ENCODE measurements at places on chromosomes 6 and 20. TPM values are rescaled to one million over a fixed set of nuclear protein-coding genes. Genes with fewer than 3 reads are reported as not detected.

GRCh38 chr6:19891451-19891850 is 54.3 kb downstream of the ID4 start:
- no peak for DNase-seq

DNA sequence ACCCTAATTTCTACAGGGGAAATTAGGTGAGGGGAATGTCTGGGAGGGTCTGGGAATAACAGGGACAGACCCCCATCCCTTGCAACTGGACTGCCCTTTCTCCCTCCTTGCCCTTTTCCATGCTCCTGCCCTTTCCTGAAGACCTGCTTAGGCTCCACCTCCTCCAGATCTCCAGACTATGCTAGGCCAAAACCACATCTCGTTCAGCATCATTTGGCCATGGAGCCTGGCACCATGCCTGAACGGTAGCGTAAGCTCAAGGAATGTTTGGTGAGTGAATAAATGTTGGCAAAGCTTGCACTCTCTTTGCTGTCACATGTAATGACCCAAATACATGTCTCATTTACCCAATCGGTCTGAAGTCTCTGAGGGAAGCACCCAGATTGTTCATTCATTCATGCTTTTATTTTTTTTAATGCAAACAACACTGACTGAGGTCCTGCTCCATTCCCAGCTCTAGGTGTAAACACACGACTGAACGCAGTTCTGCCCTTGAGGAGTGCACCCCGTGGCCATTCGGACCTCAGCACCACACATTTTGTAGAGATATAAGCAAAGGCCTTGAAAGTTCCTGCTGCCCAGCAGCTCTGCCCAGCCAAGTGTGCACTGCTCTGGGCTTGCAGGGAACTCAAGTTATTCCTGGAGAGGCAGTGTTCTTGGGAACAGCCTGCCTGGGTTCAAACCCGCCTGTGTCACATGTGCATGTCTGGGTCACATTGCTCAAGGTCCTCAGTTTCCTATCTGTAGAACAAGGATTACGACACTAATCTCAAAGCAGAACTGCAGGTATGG is 1.1 kb upstream of the GRM4 start:
- DNase-seq = no peak

DNA sequence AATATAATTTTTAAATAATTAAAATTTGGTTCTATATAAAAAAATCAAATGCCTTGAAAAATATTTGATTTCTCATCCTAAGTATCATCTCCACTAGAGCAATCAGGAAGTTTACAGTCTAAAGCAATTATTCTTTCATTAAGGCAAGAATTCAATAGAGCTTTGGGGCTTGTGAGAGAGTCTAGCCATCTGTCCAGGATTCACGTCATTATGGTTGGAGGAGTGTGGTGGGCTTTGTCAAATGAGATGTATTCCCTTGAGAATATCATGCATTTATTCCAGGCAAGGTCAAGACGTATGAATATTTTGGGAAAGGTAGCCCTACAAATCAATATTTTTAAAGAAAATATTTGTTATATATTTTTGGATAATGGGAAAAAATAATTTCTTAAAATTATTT is 132.4 kb downstream of the ELOVL4 start:
- no peak for DNase-seq

DNA sequence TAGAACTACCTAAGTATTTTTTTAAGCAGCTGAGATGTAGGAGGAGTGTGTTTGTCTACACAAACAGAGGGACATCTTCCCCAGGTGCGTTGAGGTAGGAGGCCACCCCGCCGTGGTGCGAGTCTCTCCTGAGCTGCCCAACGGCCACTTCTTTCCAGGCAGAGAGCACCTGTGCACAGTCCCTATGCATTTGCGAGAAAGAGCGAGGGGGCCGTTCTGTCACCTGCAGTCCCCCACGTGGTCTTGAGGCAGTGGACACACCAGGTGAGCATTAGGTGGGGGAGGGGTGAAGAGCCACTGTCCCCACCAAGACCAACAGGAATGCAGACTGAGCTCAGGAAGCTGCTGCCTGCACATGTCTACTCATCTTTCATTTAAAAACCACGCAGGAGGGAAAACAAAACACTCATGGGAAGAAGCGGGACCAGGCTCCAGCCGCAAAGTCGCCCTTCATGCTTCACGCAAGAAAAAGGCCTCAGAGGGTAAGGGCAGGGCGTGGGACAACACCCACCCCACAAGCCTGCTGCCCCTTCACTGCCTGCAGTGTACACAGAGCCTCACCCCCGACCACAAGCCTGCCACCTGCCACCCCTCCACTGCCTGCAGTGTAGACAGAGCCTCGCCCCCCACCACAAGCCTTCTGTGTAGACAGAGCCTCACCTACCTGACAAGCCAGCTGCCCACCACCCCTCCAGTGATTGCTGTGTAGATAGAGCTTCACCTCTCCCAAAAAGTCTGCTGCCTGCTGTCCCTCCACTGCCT is 142.0 kb downstream of the DLL1 start:
- DNase-seq = no peak

DNA sequence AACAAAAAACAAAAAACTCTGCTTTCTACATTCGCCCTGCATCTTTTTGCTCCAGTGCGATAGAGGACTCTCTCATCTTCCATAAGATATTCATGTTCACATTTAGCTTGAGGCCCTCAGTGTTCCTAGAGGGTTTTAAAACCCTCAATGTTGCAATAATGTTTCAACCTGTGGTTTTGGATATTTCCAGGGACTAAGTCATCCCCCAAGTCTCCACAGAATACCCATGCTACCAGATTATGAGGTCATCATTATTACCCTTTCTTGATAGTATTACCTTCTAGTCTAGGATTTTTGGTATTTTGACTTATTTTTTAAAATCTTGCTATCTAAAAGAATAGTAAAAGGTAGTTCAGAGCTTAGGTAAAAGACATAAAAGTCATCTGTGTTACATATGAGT is 480.5 kb upstream of the ID4 start:
- no peak for DNase-seq

DNA sequence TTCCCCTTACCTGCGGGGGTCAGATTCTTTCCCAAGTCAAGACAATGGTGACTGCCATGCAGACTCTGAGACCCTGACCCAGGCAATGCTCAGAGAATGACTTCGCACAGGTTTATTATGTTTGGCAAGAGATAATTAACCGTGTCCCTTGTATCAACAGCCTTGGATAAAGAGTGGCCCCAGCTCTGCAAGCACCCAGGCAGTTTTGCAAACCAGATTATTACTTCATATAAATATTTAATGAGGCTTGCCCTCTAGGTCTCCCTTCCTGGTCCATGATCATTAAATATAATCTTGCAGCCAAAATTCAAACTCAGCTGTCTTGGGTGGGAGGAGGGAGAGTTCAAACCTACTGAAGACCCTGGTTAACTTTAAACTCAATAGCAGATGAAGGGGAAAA is 156.5 kb downstream of the ANKRD60 start:
- no peak for DNase-seq

- DNase-seq = peak; percentile 37
These were observed 28.5 kb downstream of the SLX4IP start for GRCh38 chr20:10463622-10464021.

DNA sequence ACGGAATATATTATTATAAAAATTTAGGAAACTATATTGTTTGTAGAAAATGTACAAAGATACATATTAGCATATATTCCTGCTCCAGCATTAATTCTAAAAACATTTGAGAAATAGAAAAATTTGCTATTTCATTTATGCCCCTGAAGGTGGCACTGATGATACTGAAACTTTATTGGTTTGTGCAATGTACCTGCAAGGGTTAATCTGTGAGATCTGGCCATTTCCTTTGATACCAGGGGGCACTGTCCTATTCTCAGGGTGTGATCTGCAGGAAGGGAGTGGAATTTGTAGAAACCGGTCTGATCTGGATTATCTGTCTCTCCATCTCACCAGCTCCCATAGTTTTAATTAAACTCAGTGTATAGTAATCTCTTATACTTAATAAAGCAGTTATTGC is 625.1 kb upstream of the IMPG1 start:
- DNase-seq = peak; percentile 2

GRCh38 chr6:167760979-167761793 is 65.5 kb upstream of the AFDN start:
- no peak for DNase-seq

- no peak for DNase-seq
These were observed 4.1 kb downstream of the RBM38 start for GRCh38 chr20:57395111-57395966.

DNA sequence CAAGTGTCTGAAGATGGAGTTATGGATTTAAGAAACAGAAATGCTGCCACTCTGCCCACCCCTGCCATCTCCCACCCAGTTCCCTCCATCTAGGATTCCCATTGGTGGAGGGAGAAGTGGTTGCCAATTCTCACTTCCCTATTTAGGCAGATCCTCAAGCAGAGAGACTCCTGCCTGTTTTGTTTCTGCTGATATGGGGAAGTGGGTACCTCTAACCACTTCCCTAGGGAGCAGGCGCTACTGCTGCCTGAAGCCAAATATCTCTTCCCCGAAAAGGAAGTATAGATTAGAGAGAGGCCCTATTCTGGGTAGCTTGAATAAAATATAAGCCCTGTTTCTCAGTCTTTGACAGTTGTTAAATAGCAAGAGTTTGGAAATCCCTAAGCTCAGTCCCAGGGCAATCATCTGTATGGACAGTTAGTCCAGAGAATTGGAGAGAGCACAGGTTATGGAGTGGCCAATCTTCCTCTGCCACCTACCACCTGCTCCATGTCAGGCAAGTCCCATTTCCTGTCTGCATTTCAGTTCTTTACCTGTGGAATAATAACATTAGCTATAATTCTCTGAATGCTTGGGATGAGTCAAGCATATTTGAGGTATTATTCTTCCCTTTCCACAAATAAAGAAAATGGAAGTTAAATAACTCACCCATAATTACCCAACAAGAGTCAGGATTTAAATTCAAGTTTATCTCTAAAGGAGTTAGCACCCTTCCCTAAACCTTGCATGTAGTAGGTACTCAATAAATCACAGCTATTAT is 2.6 kb upstream of the ADGB start:
- no peak for DNase-seq

DNA sequence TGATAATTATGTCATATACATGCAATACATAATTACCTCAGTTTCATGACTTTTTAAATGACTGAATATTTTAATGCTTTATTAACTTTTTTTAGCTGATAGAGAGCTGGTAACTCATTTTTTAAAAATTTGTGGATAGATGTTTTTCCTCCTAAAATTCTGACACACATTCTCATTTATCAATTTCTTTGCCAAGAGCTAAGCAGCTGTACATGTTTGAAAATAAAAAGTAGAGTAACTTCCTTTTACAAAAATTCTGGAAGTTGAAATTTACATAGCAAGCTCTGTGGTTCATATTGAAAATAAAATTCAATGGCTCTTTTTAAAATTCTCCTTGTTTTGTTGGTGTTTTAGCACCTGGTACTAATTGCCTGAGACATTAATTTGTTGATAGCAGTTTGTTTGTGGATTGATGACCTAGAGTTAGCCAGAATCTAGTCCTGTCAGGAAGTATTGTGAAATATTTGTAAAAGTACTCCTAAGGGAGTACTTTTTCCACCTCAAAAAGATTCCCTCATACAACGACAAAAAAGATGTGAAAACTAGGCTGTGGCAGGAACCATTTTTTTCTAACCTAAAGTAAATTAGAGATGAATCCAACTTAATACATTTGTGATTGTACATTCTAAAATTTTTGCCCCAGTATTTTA is 621.8 kb downstream of the BCKDHB start:
- DNase-seq = no peak

GRCh38 chr6:55516736-55517135 is 62.3 kb downstream of the HMGCLL1 start:
- no peak for DNase-seq

DNA sequence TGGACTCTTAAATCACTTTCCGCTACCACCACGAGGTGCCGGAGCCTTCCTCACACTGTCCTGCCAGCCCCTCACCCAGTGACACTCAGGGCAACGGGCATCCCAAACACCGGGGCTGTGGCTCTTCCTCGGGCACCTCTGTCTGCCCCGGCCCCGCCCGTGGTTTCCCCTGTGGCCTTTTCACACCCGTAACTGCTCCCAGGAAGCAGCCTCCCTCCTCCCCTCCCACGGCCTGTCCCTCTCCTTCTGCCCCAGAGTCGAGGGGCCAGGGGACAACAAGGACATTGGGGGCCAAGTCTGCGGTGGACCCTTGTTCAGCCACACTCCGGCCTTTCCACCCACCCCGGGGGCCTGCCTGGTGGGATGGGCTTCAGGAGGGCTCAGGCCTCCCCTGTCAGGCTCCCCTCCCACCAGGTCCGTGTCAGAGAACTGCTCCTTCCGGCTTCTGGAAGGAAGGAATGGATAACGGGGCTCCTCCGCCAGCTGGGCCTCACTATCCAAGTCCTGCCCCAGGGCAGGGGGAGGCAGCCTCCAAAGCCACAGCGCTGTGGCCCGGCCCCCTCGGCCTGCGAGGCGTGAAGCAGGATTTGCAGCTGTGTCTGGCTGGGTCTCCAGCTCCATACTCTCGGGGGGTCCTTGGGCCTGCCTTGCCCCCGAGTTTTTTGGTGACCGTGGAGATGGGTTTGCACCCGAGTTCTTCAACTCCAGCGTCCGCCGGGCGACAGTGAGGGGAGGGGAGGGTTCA is 54.7 kb upstream of the CHRNA4 start:
- no peak for DNase-seq

DNA sequence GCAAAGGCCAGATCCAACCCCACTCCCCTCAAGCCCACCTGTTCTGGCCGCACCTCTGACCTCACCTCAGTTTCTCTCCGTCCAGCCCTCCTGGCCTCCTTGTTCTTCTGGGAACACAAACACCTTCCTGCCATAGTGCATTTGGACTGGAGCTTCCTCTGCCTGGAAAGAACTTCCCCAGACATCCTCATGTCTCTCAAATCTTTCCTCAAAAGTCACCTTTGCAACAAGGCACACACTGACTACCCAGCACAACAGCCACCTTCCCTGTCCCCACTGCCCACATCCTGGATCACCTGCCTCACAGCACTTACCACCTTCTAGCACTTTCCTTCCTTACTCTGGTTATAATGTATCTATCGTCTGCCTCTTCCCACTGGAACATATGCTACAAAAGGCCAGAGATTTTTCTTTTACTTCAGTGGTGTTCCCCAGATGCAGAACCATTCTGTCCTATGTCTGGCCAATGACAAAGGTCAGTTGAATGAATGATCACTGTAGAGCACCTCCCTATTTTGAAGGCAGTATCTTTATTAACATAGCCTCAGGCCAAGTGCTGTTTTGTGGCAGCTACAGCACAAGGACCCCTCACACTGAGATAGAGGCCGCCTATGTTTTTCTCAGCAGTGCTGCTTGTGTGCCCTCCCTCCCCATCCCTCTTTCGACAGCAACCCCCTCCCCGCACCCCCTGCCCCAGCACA is 4.1 kb downstream of the HLA-B start:
- DNase-seq = no peak

DNA sequence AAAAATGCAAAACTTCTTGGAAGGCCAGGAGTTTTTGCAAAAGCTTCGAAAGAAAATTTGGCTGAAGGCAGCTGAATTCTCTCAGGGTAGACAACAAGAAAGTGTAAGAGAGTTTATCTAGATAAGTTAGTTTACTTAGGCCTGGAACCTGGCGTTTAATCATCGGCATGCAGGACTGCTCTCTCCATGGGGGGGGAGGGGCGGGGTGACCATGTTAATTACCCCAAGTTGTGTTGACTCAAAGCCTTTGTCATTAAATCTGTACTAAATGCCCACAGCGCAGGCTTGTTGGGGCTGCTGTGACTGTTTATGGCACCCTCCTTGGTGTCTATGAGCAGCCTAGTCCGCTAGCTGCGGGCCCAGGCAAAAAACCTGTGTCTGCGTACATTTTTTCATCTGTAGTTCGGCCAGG is 20.1 kb upstream of the ZNF451 start:
- no peak for DNase-seq

The BPIFA1 gene
- not detected for total RNA-seq

The RAET1E gene
- not detected for total RNA-seq

The FAM83B gene
- total RNA-seq = 15.6 TPM
